NCI-H1436 (cell line): ENCODE measurements at places on chromosomes 4 and X.

DNA sequence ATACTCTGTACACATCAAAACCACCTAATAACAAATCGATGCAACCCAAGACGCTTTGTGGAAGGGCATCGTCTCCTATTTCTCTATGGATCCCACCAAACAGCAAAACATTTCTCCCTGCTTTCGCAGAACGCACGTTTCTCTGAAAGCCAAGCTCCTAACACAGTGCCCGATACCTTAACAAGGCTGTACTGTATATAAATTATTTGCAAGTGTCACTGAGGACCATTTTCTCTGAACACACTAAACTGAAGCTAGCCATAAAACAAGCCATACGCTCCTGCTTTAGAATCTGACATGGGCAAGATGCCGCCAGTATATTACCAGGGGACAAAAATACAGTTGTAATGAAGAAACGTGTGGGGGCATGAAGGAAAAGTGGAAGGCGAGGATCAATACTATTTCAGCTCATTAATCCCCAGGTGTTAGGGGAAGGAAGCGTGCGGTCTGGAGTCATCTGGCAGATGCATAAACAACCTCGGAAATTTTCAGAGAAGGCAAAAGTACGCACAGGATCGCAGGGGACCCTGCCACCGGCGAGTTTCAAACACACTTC is 703 bp downstream of the KCNIP4 start:
- DNase-seq: no peak

DNA sequence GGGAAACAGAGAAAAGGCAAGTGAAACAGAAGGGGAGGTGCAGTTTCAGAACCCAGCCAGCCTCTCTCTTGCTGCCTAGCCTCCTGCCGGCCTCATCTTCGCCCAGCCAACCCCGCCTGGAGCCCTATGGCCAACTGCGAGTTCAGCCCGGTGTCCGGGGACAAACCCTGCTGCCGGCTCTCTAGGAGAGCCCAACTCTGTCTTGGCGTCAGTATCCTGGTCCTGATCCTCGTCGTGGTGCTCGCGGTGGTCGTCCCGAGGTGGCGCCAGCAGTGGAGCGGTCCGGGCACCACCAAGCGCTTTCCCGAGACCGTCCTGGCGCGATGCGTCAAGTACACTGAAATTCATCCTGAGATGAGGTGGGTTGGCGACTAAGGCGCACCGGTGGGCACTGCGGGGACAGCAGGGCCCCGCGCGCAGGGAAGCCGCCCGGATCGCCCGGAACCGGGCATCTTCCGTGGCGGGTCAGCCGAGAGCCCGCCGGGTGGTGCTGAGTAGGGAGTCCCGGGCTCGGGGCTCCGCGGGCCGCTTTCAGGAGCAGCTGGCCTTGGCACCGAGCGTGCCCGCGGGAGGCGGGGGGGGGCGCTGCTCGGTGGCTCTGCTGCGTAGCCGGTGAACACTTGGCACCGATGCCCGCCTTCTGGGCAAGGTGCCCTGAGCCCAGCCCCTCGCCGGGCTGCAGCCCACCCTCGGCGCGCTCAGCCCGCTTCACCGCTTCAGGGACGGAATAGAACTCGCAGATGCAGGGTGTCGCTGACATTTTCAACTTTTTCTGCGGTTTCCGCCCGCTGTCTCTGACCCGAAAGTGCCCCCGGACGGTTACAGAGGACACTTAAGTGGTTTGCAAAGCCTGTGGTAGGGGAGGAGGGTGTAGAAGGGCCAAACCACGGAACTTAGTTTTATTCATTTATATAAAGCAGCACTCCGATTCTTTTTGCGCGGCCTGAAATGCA is at the start of gene CD38:
Gene CD38, plus strand, starts transcription at position 40 of the 953 bp plus-strand sequence. Its CDS starts 87 bp downstream, at position 127.
- DNase-seq: no peak

DNA sequence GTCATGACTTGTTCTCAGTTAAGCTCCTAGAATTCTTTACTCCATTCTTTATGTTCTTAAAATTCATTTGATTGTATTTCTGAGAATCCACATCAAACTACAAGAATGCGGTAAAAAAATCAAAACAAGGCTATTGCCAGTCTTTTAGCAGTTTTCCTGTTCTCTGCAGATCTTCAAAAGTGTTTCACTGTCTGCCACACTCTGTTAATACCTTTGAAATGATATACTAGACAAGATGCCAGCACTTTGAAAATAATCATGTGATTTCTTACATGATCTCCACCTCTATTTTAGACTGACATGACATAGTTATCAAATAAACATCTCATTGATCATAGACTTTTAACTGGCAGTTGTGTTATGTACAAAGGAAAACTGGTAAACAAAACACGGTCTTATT is 30.1 kb upstream of the GPRIN3 start:
- DNase-seq: no peak

GRCh38 chrX:99833821-99834220 is 576.3 kb downstream of the PCDH19 start:
- no peak for DNase-seq

DNA sequence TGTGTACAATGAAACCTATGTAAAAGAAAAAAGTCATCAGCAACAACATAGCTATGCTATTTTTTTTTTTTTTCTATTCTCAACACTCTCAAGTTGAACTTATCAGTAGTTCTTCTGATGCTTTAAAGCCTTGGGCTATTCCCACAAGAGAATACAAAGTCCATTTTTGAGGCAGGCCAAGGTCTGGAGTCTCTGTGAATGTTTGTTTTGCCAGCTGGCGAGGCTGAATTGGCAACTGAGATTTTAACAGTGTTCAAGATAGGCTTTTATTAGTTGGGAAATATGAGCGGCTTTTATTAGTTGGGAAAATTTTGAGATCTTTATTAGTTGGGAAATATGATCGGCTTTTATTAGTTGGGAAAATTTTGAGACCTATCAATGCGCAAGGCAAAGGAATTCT is 336.6 kb downstream of the SLITRK2 start:
- DNase-seq: no peak

- DNase-seq: no peak
Observed at GRCh38 chr4:20086067-20086798, 165.5 kb upstream of the SLIT2 start.

- no peak for DNase-seq
Observed at GRCh38 chrX:39840581-39841093, 257.1 kb downstream of the BCOR start.

DNA sequence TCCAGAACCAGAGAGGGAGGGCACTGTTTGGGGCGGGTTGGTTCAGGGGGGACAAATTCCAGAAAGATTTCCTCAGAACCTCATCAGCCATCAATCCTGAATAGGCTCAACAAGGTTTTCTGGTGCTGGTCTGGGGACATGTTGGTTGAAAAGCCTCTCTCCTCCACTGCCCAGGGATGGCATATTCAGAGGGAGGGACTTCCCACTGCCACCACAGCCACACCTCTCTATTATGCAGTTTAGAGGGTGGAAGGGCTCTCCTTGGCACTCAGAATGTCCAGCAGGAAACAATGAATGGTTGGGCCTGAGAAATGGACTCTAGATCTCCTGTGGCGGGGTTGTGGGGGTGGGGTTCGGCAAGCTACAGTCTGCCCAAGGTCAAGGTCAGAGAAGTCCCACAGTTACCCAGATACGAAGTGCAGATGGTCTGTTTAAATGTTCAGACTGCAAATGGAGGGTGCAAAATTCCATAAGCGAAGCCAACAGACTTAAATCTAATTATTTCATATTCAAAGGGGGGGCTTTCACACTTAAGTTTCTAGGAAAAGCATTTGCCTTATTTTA is 70.7 kb downstream of the LEF1 start:
- no peak for DNase-seq
